ENCODE measurements at places on chromosomes 2 and 18.

- no peak for DNase-seq
These were observed 163.7 kb upstream of the KLHL29 start for GRCh38 chr2:23221236-23221635.

GRCh38 chr2:98669675-98670074 lies 61.3 kb downstream of the MGAT4A start:
- DNase-seq, result no peak

GRCh38 chr2:191304939-191305875 lies 60.0 kb downstream of the MYO1B start:
- DNase-seq, result no peak

DNA sequence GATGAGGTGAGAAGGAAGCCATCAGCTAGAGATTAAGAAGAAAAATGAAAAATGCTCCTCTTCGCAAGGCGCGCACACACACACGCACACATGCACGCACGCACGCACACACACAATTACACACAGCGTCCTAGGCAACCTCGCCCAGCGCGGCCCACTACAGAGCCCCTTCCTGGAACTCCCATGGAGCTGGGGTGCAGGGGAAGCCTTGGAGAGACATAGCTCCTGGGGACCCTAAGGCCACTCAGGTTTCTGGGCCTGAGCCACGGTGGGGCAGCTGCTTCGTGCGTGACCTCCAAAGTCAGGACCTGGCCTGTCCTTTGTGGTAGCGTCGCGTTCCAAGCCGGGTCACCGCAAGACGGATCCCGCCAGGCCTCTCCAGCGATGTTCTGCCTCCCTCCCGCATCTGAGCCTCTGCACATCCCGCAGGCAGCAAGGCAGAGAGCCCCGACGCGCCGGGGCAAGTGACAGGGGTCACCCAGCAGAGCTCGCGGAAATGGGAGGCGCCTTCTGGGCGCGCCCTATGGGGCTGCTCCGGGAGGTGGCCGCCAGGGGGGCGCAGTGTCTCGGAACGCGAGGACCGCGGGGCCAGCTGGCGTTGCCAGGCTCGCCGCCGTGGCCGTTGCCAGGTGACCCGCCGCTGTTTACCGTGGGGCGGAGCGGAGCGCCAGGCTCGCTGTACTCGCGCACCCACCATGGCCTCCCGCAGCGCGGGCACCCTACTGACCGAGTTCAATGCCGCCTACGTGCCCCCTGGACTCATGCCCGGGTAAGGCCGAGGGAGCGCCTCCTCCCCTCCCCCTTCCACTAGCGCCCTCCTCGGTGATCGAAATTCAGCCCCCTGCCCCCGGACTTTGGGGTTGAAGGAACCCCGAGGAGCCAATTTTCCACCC lies 79.0 kb downstream of the CIB4 start:
- DNase-seq, result no peak

GRCh38 chr18:9991011-9992000 lies 77.5 kb downstream of the VAPA start:
- DNase-seq, result no peak

DNA sequence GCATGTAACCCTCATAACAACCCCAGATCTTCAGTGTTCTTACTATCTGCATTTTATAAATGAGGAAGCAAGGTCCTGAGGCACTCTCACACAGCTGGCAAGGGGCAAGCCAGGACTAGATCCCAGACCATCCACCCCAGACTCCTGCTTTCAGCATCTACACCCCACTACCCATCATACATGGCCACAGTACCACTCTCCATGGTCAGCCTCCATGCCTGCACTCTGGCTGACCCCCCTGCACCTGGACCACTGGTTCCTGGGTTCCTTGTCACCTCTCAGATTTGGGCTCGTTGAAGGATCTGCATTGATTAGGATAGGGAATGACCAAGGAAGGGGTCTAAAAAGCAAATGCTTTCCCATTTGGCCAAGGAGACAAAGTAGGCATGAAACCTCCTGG lies 36.0 kb upstream of the TEX51 start:
- DNase-seq, result no peak

GRCh38 chr18:25077038-25077943 lies 274.7 kb downstream of the ZNF521 start:
- no peak for DNase-seq

DNA sequence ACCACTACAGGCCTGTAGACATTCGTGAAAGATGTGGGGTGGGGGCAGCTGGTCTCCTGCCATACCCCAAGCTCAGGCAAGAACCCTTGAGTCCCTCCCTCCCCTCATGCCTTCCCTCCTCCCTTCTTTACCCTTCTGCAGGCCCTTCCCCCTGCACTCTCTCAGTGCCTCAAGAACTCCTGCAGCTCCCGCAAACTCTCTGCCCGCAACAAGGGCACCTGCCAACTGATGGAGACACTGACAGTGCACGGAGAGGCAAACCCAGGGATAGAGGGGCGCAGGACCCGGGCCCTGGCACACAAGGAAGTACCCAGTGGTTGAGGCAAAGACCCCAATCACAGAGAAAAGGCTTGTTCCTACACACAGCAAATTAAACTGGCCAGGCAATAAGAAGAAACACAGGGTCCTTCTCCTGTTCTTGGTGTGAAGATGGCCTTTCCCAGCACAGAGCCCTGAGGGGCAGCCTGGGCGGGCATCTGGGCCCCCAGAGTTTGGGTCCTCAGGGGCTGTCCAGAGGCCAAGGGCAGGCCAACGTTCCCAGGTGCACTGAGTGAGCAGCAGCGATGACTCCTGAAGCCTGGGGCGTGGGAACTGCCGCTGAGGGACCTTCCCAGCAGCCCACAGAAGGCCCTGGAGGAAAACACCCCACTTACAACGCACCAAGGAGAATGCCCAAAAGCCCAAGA lies 1.6 kb downstream of the TEKT4 start:
- no peak for DNase-seq

GRCh38 chr2:30691948-30692828 lies 115.1 kb downstream of the CAPN13 start:
- DNase-seq, result no peak

DNA sequence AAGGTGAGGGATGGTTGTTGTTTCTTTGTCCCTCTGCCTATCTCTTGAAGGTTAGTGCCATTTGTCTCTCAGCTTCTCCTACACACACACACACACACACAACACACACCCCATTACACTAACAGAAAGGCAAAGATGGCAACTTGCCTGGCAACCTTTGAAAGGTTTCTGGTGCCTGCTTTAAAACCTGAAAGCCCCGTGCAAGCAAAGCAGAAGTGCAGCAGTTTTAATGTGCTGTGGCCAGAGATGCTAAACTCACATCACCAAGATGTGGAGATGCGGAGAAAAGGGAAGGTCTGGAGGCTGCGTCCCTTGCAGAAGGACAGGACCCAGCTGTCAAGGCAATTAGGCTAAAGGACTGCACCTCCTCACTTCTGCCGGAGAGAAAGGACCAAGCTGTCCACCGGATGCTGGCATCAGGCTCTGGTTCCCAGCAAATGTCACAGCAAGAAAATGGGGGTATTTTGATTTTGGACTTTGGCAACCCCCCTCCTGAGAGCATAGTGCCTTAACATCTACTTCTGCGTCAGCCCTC lies 196.4 kb downstream of the ARL4C start:
- no peak for DNase-seq
